ENCODE measurements at places on chromosomes 1 and 21.
A peak's percentile ranks its signal among the peaks of the same experiment; 100 is the strongest.

DNA sequence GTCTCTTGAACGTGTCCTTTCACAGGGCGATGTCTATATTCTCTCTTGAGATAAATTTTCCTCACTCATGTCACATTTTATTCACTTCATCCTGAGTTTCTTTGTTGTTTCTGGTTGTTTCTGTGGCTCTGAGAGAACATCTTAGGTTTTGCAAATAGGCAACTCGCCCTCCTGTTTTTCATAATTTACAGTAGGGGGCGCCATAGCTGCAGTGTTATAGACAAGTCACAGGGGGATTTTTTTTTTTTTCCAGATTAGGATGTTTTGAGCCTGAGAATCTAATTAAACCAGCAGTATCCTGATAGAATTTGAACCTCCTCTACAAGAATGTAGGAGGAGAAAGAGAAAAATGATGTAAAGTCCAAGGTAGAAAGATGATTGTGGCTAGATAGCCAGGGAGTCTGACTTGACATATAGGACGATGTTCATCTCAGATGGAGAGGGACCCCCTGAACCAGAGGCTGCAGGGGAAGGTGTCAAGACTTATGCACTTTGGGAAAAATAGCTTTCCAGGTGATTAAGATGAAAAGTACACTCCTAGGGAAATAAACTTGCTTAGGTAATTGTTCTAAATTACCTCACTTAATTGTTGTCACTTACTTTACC, 76.3 kb downstream of the ZP4 start:
- no peak for DNase-seq

GRCh38 chr21:29295066-29295650, 3.6 kb upstream of the BACH1 start:
- DNase-seq: no peak

DNA sequence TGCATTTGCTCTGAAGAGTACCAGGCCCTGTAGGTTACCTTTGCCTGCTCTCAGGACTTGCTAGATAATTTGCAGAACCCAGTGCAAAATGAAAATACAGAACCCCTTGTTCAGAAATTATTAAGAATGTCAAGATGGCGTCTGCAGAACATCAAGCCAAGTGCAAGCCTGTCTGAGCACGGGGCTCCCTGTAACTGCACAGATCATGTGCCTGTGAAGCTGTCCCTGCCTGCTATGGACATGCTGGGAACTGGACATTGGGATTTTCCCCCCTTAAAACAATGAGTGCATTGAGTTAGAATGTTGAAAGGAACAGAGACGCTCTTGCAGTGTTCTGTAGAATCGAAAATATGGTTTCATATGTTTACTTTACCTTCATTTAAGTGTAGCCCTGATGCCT, 2.9 kb downstream of the CLDN14 start:
- DNase-seq: no peak

DNA sequence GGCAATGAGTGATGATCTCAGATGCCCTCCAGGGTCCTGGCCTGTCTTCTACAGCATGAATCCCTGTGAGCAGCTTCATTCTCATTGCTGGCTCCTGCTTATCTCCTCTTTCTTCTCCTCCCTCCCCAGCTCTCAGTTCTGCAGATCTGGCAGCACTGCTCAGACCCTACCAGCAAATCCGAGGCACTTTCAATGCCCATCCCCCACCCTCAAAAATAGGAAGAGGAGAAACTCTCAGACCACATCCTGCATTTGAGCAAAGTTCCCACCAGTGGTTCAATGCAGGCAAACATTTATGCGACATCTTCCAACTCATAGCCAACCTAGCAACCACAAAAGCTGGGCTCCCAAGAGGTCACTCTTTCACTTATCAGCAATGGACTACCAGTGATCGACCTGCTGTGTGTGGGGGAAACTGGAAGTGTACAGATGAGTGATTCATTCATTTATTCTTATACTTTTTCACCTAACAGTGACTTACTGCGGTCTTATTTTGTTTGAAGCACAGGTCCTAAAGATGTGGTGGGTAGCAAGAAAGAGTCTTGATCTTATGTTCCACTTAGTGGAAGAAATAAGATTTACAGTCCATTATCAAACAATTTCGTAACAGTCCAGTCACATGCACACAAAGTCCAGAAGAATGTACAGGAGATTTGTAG, 5.8 kb upstream of the CHI3L2 start:
- DNase-seq: no peak

DNA sequence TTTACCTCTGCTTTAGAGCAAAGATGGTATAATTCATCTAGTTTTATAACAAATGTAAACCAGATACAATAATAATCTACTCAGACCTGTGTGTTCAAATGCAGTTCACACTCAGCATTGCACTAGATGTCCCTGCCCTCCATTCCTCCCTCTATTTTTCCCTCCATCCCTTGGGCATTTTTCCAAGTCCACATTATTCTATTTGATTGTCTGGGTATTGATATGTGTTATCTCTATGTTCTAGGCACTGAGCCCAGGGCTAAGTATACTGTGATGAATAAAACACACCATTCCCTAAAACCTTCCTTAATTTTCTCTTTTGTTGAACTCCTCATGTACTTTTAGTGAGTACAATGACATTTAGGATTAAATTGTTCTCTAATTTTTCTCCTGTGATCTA, 66.2 kb upstream of the HMCN1 start:
- DNase-seq: no peak

DNA sequence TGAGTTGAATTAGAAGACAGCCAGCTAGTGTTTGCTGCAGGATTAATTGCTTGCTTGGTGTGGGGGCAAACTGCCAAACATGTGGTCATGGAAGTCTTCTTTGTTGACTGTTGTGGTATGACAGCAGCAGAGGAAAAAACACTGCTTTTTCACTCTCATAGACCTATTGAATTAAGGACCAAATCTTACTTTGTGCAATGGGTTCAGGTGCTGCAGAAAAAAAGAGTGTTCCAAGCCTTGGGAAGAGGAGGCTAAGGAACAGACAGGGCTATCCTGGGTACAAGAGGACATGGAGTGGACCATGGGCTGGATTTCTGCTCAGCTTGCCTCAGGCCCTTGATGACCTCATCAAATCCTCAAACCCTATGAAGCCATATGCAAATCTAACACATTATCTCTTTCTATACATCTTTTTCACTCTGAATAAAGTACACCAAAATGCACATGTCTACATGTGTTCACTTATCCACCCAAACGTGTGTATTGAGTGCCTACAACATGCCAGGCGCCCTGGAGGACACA, 61.5 kb downstream of the SIPA1L2 start:
- peak; percentile 46 for DNase-seq

DNA sequence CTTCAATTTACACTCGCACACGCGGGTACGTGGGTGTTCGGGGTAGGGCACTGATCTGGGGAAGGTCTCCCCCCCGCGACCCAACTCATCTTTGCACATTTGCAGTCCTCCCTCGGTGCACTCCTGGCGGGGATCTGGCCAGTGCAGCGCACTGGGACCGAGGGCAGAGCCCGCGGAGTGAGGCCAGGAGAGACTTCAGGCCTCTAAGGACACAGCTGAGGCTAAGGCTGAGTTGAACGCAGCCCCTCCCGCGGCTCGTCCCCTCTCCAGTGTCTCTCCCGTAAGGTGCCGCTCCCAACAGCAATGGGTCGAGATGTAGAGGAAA, 936 bp upstream of the NCAM2 start:
- no peak for DNase-seq

GRCh38 chr1:44785501-44786137, 2.4 kb downstream of the BEST4 start:
- DNase-seq: no peak

GRCh38 chr1:187390215-187390818, 561.6 kb downstream of the PLA2G4A start:
- DNase-seq: no peak

DNA sequence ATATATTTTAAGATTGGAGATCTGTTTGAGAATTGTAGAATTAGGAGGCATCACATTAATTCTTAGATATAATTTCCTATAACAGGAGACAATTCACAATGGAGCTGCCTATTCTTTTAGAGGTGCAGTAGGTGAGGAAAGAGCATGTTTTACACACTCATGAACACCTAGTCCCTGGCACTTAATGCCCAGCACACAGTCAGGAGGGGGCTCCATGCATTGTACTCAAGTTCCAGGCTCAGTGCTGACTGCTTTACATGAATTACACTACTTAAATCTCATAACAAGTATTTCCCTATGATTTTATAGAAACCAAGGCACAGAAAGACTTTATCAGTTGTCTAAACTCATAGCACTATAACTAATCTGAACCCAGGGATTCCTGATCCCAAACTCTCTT, 360 bp upstream of the GBP3 start:
- no peak for DNase-seq

- no peak for DNase-seq
Measured at GRCh38 chr21:28904961-28905435, 87.7 kb downstream of the LTN1 start.

- no peak for DNase-seq
Measured at GRCh38 chr1:167094690-167095089, 815 bp downstream of the STYXL2 start.

GRCh38 chr1:67552336-67552759, 122.1 kb upstream of the SERBP1 start:
- DNase-seq: no peak

- DNase-seq: no peak
Measured at GRCh38 chr1:15296585-15297321, 49.7 kb downstream of the FHAD1 start.

DNA sequence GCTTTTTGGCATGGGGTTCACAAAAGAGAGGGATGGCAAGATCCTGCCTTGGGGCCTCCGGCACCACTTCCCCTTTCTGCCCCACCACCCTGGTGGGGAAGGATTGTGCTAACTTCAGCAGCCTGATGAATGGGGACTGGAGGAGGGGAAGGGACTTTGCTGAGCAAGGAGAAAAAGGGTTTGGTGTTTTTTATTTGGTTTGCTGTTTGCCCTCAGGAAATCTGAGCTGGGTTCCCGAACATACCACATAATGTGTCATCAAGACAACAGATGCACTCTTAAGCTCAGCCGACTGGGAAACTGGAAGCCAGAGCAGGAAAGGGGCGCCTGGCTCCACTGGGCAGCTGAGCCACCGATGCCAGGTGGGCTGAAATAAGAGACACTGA, 19.8 kb downstream of the OLFML2B start:
- no peak for DNase-seq

GRCh38 chr1:64856553-64856952, 109.8 kb downstream of the JAK1 start:
- DNase-seq: no peak

GRCh38 chr1:214466403-214467077, 84.9 kb downstream of the PTPN14 start:
- DNase-seq: no peak

DNA sequence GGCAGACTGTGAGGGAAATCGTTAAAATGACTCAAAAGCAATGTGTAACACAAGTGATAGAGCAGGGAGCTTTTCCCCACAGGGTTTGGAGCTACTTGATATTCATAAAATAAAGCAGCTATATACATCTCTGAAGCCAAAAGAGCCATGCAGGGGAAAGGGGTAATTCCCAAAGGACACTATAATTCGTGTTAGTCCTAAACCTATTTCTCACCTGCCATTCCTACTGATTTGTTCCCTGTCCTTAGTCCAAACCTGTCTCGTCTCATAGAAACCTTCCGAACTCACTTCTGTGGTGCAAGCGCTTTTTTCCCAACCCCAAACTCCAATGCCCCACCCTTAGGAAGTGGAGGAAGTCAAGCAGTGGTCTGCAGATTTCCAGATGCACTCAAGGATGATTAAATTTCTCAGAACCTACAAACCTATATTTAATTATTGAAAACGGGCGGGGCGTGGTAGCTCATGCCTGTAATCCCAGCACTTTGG, 946 bp upstream of the HNRNPR start:
- DNase-seq: no peak

- peak; percentile 9 for DNase-seq
Measured at GRCh38 chr1:231162297-231162969, 575 bp downstream of the TRIM67 start.

- DNase-seq: no peak
Measured at GRCh38 chr1:230631477-230631876, 10.8 kb upstream of the COG2 start.

DNA sequence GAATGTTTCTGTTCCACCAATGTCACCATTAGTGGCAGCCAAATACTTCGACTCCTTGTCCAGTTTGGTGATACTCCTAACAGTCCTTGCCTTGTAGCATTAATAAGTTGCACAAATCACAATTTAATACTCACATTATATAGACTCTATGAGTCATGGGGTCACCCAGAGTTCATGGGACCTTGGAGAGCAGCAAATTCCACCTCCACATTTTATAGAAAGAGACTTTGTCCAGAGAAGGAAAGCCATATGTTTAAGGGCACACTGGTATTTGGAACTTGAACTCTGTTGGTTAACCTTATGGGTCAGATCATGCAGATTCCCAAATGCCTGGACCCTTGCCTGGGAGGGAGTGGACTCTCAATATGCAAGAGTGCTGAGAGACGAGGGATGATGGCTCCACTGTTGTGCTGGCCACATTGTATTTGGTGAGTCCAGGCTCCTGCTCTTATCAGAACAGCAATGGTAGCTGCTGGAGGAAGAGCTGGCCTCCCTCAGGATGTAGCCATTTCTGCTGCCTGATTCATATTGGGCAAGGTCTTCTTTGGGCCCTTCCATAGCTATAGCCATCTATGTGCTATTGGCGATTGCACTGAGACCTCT, 30.6 kb downstream of the DNAJC6 start:
- no peak for DNase-seq

DNA sequence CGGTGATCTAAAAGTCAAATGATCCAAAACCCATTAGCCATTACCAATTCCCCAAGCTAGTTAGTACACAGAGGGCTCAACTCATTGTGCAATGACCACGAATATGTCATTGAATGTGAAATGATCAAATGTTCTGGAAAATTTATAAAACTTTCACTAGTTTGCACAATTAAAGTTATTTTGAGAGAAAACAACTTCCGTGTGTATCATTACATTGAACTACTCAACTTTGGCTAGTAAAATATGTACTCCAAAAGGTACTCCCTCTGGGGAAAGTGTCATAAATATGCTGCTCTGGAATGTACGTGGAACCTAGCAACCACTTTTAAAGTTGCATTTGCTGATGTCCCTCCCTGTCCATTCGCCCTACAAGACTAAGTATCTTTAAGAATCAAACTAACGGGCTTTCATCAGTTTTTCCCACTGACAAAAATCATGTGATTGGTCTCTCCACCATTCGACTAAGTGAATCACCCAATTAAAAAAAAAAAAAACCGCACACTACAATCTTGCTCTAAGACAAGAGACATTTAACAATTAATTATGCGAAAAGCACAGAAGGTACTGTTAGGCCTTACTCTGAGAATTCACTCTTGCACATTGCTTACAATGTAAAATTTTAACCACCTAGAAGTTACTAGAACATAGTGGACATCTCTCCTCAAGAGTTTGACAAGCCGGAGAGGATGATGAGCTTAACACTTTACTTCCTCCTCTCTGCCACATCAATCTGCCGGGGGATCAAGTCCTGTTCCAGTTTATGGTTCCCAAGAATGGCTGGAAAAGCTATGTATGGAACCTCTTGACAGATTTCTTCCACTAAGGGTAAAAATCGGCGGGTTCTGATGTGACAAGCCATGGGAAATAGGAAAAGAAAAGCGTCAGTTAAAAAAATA, 1.2 kb downstream of the ACBD3 start:
- no peak for DNase-seq

DNA sequence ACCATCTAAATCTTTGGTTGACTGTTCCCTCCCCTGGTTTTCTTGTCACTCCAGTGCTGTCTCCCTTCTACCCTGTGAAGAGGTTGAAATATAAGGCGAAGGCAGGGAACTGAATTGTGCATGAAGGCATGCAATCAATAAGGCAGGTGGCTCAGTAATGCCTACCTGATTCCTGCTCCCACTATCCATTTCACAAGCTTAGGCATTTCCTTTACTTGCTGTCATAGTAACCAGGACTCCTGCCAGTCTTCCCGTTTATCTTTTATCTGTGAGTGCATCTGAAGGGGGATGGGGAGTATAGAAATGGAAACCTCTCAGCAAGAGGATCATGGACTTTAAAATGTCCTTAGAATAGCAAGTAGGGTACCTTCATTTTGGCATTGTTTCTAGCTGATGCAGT, 40.5 kb downstream of the MRPS6 start:
- DNase-seq: no peak

Measured in NCI-H774 (cell line).